ENCODE measurements at places on chromosomes 5 and 9.

DNA sequence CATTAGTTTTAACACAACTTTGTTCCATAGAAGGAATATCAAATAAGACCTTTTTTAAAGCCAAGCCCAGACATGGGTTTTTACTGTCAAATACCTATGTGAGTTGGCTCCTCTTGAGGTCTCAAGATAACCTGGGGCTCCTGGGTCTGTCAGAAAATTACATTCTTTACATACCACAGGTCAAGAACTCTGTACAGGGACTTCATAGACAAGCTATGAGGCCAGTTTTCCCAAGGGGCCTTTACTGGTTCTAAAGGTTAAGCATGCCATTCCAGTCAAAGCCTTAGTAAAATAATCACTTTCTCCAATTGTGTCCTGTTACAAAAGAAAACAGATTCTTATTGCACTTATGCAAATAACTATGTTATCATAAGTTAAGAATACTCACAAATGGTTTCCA is 15.5 kb upstream of the SMC2 start:
- no peak for DNase-seq

DNA sequence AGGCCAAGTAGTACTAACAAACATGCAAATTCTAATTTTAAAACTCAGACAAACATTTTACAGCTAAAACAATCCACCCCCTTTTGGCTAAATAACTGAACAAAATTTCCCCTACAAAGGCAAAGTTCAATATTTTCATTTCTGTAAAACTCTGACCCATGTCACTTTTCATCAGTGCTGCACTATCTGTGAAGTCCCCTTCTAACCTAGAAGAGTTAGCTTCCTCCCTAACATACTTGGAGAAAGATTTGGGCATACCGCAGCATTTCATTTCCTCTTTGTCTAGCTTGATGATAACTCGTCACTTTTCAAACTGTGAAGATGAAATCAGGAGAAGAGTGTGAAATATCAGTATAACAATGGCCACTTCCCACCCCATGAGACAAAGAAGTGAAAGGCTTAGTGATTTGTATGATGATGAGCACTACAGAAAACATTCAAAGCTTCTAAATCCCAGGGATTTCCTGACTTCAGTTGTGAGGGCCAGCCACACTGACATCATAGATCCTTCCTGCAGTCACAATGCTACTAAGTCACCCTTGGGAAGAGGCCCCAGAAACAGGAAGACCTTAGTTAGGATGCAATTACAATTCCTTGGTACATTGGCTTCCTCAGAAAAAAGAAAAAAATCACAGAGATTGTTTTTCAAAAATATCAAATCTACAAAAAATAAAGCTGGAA is at the start of gene FAM81B:
FAM81B (plus strand) TSS at position 555 of the 681 bp plus-strand sequence; CDS start at position 579, 24 bp downstream.
- no peak for DNase-seq

GRCh38 chr5:110917161-110917875 is 154.2 kb upstream of the TSLP start:
- no peak for DNase-seq

DNA sequence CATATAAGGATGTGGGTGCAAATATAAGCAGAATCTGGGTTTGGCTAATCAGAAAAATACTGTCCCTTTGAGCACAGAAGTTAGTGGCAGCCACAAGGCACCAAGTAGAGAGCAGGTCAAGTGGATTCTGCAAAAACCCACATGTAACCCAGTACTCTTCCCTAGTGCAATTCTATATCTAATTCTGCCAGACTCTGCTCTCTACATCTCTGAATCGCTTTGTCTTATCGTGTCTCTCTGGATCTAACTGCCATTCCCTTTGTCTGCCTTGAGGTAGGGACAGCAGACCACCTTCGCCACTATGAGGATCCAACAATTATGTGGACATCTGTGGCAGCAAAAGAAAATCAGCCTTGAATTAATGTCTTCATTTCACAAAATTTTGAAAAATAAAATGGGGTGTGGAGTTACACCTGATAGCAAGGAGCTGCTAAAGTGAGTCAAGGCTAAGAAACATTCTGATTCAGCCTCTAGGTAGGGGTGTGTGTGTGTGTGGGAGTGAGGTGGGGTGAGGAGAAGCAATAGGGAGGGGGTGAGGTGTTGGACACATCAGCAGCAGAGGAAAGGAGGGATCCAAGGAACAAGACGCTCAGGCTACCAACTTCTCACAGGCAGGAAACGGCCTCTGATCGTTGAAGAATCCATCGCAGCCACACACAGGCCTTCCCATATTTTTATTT is 33.7 kb upstream of the ZNF366 start:
- DNase-seq: no peak

DNA sequence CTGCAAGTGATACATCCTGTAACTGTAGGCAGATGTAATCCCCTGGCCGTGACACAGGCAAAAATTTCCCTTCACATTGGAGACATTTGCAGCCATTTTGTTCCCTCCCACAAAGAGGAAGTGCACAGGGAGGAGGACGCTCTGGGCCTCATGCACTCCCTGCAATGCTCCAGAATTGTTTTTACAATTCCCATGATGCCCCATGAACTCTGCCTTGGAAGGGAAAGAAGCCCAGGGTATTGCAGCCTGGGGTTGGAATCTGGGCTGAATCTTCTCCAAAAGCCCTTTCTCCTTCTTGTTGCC is 491.7 kb downstream of the CCDC171 start:
- DNase-seq: no peak

DNA sequence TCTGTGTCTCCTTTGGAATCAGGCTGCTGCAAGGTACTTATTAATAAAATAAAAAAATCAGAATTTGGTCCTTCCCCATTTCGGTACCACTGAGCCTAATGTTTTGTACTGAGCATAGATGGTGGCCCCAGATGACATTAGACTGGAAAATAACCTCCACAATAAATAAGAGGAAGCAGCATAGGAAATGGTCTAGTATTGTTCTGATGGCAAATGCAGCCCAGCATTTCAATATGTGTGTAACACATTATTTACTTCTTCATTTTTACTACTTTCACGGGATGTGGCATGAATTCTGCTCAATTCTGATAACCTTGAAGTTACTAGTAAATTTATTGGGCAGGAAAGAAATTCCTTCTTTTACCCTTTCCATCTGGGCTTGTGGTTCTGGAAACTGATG is 295.6 kb downstream of the ADGRV1 start:
- no peak for DNase-seq

GRCh38 chr9:38164659-38165221 is 95.7 kb upstream of the SHB start:
- DNase-seq: no peak

DNA sequence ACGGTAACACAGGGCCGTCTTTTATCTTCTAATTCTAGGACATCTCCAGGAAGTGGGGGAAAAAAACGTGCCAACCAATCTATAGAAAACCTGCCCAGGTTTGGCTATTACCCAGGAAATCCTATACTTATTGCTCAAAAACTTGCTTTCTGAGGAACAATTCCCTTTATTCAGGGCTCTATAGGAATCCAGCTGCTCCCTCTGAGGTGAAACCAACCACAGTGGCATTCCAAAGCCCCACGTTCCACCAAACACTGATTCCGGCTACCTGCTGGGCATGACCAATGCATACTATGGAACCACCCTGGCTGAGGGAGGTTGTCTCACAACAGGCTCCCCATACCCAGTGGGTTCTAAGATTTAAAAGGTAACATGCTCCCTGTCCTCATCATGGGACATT is 57.6 kb downstream of the GLIS3 start:
- DNase-seq: no peak

GRCh38 chr9:6619909-6620308 is 25.6 kb downstream of the GLDC start:
- no peak for DNase-seq

DNA sequence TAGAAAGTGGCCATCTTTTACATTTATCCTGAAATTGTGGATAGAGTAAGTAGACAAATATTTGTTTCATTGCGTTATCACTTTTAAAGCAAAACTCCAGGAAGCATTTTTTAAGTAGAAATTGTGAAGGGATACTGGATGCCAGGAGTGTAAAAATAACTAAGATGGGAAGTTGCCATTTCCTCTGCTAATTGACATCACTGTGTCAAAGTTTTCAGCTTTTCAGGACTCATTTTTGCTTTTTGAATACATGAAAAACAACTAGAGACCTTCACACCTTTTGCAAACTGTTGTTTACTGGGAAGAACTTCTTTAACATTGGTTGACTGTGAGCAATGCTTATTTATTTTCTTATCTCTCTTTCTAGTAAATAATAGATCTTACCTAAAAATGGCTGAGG is 337.5 kb downstream of the NR2F1-AS1 start:
- DNase-seq: no peak

- peak; percentile 15 for DNase-seq
Measured at GRCh38 chr5:91850031-91850430, 466.9 kb upstream of the ARRDC3 start.

GRCh38 chr9:100357501-100357900 is 4.8 kb upstream of the TEX10 start:
- DNase-seq: no peak

Measured in NCI-H460 (cell line).